Stimulated activated CD4-positive, alpha-beta T cell treated with anti-CD3 and anti-CD28 coated beads, Interleukin-4, amount 100 ng/mL, for 24 hours (primary cell): ENCODE measurements at places on chromosomes 7 and 10.

DNA sequence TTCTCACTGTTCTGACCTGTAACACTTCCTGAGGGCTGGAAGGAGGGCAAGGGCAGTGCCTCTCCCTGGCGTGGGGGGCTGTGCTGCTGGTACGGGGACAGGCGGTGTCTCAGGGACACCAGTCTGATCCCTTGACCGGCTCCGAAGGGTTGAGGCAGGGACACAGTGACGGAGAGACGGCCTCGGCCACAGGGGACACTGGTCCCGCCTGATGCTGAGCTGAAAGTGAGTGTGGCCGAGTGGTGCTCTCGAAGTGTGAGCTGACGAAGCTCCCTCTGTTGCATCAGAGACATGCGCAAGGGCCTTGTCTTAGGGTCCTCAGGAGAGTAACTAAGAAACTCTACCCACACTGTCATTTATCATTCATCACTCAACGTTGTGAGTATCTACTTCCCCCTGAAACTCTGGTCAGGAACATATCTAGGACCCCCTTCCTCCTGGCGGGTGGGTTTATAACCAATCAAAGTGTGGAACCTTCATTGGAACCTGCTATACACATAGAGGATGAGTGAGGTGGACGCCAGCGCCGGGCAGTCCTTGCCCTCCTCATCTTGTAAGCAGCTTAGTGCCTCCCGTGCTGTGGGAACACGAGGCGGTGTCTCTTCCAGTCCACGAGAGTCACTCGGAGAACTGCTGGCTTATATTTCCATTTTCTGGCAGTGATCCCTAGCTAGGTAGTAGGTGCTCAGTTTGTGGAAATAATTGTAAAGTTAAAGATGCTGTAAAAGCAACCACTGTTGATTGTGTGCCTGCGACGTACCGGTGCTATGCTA is 283.1 kb downstream of the DNAJB6 start:
- DNase-seq: no peak

DNA sequence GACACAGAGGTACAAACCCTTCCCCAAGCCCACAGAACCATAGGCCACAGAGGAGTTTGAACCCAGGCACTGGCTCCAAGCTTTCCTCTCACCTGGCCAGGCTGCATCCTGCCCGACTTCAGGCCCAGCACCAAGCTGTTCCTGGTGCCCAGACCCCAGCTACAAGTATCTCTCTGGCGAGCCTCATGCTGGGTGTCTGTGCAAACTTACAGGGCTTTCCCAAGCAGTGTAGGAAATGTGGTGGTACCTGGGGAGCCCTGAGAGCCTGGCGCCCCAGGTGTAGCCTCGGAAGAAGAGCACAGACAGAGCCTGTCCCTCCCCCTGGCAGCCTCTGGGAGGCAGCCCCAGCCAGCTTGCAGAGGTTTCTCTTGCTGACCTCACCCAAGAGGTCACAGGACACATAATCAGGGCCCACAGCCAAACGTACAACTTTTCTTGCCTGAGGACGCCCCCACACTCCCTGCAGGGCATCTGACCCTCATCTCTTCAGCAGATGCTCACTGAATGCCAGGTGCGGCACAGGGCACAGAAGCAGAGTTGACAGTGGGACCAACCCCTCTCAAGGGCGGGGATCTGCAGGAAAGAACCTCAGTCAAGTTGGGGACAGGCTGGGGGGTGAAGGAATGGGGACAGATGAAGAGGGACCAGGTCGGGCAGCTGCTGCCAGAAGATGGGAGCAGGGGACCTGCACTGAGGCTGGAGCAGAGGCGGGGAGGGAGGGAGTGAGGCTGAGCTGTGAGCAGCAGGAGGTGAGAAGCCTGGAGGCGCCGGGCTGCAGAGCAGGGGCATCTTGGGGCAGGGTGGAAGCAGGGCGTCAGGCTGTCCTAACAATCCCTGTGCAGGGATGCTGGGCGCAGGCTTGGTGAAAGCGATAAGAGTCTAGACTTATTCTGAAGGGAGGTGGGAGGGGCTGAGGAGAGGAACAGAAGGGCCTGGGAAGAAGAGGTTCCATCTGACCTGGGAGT is 16.3 kb upstream of the MYL7 start:
- no peak for DNase-seq

DNA sequence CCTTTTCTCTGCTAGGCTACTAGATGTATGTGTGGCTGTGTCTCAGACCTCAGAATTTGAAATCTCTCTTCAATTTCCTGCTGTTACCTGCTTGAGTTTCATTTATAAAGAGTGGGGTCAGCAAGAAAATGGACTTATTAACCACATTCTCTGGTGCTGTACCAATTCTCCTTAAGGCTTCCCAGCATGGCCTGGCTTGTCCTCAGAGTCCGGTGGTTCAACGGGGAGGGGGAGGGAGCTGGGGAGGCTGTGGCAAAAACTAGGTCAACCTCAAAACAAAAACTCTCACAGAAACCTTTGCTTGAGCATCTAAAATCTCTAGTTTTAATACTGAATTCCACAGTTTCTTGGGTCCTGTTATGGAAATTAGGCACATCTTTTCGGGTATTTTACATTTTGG is 389.1 kb upstream of the COBL start:
- DNase-seq: no peak

DNA sequence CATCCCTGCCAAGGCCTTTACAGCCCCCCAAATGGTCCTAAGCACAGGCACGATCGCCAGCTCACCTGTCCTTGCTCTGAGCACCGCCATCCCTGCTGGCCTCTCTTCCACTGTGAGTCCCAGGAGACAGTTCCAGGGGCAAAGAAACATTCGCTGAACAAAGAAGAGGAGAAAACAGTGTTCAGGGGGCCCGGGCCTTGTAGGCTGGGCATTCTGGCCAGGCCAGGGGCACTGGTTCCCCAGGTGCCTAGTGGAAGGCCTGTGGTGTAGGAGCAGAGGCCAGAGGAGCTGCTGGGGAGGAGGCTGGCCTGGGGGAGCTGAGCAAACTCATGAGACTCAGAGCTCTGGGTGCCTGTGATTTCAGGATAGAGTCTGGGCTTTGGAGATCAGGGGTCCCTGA is 22.6 kb downstream of the AQP1 start:
- DNase-seq: no peak

DNA sequence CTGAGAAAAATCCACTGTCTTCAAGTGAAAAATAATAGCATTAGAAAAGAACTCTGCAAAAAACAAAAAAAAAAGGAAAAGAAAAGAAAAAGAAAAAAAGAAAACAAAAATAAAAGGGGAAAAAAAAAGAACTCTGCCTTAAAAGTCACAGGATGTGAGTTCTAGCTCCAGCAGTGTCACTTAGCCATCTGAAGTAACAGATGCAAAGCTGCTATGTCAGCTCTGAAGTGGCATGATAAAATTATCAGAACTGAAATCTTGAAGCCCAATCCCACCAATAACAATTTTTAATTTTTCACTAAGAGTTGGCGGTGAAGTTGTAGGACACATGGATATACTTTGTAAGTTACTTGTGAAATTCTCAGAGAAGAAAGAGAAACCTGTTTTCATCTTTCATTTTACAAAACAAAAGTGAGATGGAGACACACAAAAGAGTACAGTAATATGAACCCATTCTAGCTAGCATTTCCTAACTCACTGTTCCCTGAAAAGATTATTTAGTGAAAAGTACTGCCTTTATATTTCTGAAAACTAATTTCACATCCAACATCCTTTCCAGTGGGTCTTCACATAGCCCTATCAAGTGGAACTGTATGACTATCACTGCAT is 103.5 kb downstream of the ELAPOR2 start:
- DNase-seq: no peak

- peak; percentile 47 for DNase-seq
Observed at GRCh38 chr7:128405471-128406313, 4.1 kb downstream of the IMPDH1 start.
